ENCODE measurements at places on chromosomes 7 and 10. TPM values are rescaled to one million over a fixed set of nuclear protein-coding genes. Genes with fewer than 3 reads are reported as not detected.

The BTAF1 gene
- polyA plus RNA-seq = 15.6 TPM

The PALD1 gene
- 0.49 TPM for polyA plus RNA-seq

- H3K4me3 ChIP-seq = peak overlapping the region; percentile 74
- no peak for DNase-seq
- no peak overlapping the region for H3K27ac ChIP-seq
- H3K4me1 ChIP-seq = peaks cover 11% of the 10 kb centered on the region
- no peaks in the 10 kb centered on the region for H3K27me3 ChIP-seq
- no peaks in the 10 kb centered on the region for H3K36me3 ChIP-seq
These were observed 24.3 kb upstream of the ITGB1 start for GRCh38 chr10:32982293-32982709.

The SLK gene
- 4.6 TPM for polyA plus RNA-seq

DNA sequence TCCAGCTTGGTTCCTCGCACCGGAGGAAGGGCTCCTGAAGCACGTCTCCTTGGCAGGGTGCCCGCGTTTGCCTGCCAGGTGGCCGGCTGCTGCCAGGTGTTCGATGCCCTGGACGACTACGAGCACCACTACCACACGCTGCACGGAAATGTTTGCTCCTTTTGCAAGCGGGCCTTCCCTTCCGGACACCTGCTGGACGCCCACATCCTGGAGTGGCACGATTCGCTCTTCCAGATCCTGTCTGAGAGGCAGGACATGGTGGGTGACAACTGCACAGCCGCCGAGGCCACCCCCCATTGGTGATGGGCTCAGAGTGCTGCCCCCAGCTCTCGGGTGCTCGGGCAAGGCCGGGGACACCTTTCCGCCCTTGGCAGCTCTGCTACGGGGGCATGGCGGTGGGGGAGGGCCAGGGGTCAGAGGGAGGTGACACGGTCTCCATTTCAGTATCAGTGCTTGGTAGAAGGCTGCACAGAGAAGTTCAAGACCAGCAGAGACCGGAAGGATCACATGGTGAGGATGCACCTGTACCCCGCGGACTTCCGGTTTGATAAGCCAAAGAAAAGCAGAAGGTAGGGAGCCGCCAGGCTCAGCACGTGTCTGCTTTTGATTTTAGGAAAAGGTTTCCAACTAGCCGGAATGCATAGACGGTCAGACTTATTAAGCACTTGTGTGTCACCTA is 1.1 kb downstream of the ZNF511 start:
- peaks cover 9% of the 10 kb centered on the region for H3K36me3 ChIP-seq
- peaks cover 27% of the 10 kb centered on the region for H3K4me1 ChIP-seq
- DNase-seq = no peak
- H3K27ac ChIP-seq = peak overlapping the region; percentile 91
- peaks cover 4% of the 10 kb centered on the region for H3K27me3 ChIP-seq

DNA sequence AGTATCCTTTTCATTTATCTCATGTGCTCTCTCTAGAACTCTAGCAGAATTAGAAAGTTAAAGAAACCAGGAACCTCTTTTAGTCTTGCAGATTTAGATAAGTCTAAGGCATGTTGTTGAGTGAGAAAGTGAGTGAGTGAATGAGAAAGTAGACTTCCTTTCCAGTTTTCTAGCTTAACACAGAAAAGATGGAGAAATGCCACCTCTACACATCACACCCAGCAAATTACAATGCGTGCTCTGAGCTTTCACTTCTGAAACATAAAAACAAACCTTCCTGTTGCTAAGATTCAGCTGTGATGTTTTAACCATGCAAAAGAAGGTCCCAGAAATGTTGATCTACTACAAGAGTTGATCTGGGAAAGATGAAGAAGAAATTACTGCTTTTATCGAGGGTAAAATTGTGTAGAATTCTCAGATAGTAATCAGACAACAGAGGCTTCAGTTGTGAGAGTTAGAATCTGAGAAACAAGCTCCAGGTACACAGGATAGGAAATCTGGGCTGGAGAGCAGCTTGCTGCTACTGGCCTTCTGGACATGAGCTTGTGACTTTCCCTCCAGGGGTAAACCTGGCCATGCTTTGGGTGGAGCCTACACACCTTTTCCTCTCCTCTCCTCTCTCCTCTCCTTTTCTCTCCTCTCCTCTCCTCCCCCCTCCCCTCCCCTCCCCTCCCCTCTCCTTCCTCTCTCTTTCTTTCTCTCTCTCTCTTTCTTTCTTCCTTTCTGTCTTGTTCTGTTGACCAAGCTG is 4.6 kb downstream of the CYP3A5 start:
- H3K4me1 ChIP-seq = peaks cover 5% of the 10 kb centered on the region
- H3K27ac ChIP-seq = no peak overlapping the region
- H3K36me3 ChIP-seq = no peaks in the 10 kb centered on the region
- no peak overlapping the region for H3K4me3 ChIP-seq

DNA sequence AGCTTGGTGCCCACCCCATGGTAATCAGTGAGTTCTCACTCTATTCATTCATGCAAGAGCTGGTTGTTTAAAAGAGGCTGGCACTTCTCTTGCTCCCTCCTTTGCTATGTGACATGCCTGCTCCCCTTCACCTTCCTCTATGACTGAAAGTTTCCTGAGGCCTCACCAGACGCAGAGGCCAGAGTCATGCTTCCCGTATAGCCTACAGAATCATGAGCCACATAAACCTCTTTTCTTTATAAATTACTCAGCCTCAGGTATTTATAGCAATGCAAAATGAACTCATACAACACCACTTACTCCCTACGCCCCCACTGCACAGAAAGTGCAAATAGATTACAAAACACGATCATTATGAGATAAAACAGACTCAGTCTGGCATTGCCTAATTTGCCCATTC is 39.0 kb downstream of the SEC61G start:
- H3K27me3 ChIP-seq = peaks cover 13% of the 10 kb centered on the region
- no peak overlapping the region for H3K4me3 ChIP-seq

- DNase-seq = no peak
- peaks cover 6% of the 10 kb centered on the region for H3K27me3 ChIP-seq
- no peak overlapping the region for H3K27ac ChIP-seq
- H3K4me1 ChIP-seq = no peaks in the 10 kb centered on the region
- H3K4me3 ChIP-seq = no peak overlapping the region
- no peaks in the 10 kb centered on the region for H3K36me3 ChIP-seq
These were observed 13.5 kb upstream of the ADAM22 start for GRCh38 chr7:87920578-87920977.

DNA sequence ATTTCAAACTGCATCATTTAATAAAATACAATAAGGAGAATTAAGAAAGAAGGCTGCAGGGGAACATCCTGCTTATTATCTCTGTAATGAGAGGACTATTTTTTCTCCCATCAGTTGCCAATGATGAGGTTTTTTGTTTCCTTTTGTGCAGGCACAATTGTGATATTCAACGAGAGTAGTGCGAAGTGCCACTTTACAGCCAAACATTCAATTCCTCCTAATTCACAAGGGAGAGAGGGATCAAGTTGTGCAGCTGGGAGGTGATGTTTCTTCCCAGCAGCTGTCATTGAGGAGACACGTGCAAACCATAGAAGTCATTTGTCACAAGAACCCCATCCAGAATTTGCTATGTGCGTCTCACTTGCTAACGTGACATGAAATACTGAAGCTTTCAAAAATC is 81.6 kb upstream of the ICA1 start:
- H3K27ac ChIP-seq = no peak overlapping the region
- H3K27me3 ChIP-seq = no peaks in the 10 kb centered on the region
- DNase-seq = no peak
- H3K4me1 ChIP-seq = no peaks in the 10 kb centered on the region
- H3K36me3 ChIP-seq = no peaks in the 10 kb centered on the region

The FLNC gene
- not detected for polyA plus RNA-seq

DNA sequence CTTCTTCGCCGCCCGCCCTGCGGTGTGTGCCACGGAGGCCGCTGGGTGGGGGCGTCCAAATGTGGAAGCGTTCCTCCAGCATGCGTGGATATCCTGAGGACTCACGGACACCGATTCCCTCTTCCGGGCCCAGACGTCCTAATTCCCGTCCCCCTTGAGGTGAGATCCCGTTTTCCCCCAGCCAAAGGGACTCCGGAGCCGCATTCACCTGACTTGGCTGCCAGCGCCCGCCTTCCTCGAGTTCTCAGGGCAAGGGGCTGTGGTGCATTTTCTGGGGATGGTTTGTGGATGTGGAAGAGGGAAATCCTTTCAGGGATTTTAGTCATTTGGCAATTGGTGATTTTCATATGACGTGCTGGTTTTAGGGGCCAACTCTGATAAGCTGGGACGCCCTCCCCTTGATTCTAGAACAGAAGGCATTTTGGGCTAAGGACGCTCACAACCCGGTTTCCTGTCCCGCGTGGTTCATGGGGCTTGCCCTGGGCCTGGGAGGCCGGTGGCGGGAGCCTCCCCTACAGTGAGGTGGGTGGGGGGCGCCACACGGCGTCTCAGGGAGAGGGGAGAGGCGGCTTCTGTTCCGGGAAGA is 165.4 kb downstream of the ACTR3B start:
- DNase-seq = no peak
- H3K4me3 ChIP-seq = no peak overlapping the region
- no peak overlapping the region for H3K27ac ChIP-seq
- H3K27me3 ChIP-seq = peaks cover 40% of the 10 kb centered on the region
- peaks cover 5% of the 10 kb centered on the region for H3K4me1 ChIP-seq

The NXPH1 gene
- not detected for polyA plus RNA-seq

DNA sequence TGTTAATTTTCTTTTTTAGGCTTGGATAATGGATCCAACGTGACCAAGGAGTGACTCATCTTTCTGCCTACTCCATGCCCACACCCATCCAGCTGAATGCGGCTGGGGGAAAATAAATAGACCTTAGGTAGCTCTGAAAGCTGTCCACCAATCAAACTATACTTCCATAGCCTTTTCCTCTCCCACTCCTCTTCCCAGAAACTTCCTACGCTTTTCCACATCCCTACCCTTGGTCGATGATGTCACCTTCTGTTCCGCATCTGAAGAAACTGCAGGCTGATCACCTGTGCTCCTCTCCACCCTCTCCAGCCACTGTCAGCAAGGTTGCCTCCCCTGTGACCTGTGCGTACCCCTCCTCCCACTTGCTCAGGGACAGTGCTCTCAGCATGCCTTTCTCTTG is 359.8 kb upstream of the KLF6 start:
- H3K27ac ChIP-seq = no peak overlapping the region
- no peak for DNase-seq
- H3K36me3 ChIP-seq = peaks cover 15% of the 10 kb centered on the region
- H3K4me3 ChIP-seq = no peak overlapping the region
- H3K27me3 ChIP-seq = peaks cover 7% of the 10 kb centered on the region
- H3K4me1 ChIP-seq = no peaks in the 10 kb centered on the region

DNA sequence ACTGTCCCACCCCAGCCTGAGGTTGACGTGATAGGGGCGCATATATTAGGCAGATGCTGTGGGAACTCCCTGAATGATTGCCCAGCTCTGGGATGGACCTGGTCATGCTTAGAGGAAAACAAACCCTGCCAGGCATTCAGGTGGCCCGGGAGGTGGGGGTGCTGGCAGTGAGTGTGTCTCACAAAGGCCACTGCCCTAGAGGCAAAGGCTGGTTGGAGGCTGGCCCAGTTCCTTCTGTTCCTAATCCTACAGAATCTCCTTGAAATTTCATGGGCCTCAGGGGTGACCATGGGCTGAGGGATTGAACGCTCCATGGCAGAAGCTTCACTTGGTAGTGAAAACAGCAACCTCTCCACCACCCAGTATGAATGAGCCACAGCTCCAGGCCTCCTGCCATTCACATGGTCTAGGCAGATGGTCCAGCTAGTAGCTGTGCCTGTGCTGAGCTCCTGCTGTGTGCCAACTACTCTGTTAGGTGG is 25.6 kb downstream of the ADRA2A start:
- peaks cover 10% of the 10 kb centered on the region for H3K27me3 ChIP-seq
- no peak overlapping the region for H3K27ac ChIP-seq
- H3K4me1 ChIP-seq = no peaks in the 10 kb centered on the region
- no peak overlapping the region for H3K4me3 ChIP-seq
- no peaks in the 10 kb centered on the region for H3K36me3 ChIP-seq

The CHAT gene
- polyA plus RNA-seq = not detected

The C10orf53 gene
- not detected for polyA plus RNA-seq

GRCh38 chr7:46386428-46387399 is 465.6 kb upstream of the IGFBP3 start:
- no peaks in the 10 kb centered on the region for H3K4me1 ChIP-seq
- DNase-seq = no peak
- no peak overlapping the region for H3K4me3 ChIP-seq
- H3K36me3 ChIP-seq = no peaks in the 10 kb centered on the region

GRCh38 chr7:84820481-84820880 is 366.4 kb downstream of the SEMA3D start:
- no peak for DNase-seq
- H3K4me1 ChIP-seq = no peaks in the 10 kb centered on the region
- H3K36me3 ChIP-seq = no peaks in the 10 kb centered on the region
- no peak overlapping the region for H3K4me3 ChIP-seq
- no peak overlapping the region for H3K27ac ChIP-seq

GRCh38 chr10:118204292-118204943 is 137.7 kb downstream of the FAM204A start:
- no peaks in the 10 kb centered on the region for H3K36me3 ChIP-seq
- no peak for DNase-seq
- no peak overlapping the region for H3K27ac ChIP-seq
- no peak overlapping the region for H3K4me3 ChIP-seq

The TCF7L2 gene
- 0.30 TPM for polyA plus RNA-seq

DNA sequence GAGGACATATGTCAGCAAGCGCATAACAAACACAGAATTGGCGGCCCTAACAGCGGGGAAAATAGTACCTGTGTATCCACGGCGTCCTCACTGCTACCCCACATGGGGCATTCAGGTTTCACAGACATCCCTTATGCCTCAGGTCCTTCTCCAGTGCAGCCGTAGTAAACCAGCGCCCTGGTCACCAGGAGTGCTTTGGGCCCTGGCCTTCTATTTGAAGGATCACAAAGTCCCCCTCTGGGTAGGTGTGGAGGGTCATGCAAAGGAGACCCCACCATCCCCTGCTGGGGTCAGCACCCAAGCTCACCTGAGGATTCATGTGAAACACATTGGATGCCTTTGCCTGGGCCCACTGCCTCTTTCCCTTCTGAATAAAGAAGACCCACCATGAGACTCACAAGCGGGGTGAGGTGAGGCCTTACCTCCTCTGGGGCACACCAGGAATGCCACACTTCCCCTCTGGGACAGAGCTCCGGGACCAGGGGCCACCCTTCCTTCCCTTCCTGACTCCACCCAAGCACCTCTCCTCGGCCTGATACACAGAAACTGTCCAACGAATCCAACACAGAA is 18.8 kb downstream of the CLRN3 start:
- no peak overlapping the region for H3K4me3 ChIP-seq
- H3K36me3 ChIP-seq = peaks cover 16% of the 10 kb centered on the region
- peaks cover 7% of the 10 kb centered on the region for H3K4me1 ChIP-seq
- no peak overlapping the region for H3K27ac ChIP-seq
